Activated T-helper 1 cell treated with anti-CD3 and anti-CD28 coated beads, Interleukin-2, amount 50 U/mL, for 16 hours (primary cell): ENCODE measurements at places on chromosomes 1 and 21.

DNA sequence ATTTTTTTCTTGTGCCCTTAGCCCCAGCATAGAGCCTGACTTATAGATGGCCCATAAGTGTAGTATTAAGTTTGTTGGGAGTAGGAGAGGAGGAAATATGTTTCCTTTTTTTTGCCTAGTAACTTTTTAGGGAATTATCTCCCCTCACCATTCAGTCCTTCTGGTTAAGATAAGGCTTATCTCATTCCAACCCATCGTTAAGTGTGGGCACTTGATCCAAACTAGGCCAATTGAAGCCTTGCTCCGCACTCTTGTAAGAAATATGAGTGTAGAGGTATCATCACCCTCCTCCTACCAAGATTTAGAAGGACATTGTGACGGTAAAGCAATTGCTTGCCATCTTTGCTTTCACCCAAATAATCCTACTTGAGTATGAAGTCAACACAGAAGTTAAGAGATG lies 8.8 kb upstream of the FGGY start:
- no peak for DNase-seq

- no peak for DNase-seq
These were observed 45.0 kb upstream of the ADARB1 start for GRCh38 chr21:45029298-45029947.

DNA sequence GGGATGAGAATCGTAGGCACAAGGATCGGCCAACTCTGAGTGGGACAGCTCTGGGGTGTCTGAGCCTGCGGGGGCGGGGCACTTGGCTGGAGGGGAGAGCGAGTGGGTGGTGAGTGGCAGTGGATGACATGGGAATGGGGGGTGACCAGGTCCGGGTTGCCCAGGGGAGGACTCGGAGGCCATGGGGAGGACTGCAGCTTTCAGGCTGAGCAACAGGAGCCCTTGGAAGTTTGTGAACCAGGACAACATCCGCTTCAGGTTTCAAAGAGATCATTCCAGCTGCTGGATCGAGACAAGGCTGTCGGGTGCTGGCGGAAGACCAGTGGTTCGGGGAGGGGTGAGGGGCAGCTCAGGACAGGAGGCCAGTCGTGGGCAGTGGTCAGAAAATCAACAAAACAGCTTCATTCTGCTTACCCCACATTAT lies 124.4 kb upstream of the IRF2BP2 start:
- no peak for DNase-seq

GRCh38 chr1:223308136-223308535 lies 55.8 kb downstream of the SUSD4 start:
- no peak for DNase-seq

GRCh38 chr1:154318386-154318785 lies 2.5 kb upstream of the AQP10 start:
- DNase-seq = no peak
